ENCODE measurements at places on chromosomes 7 and 10.

DNA sequence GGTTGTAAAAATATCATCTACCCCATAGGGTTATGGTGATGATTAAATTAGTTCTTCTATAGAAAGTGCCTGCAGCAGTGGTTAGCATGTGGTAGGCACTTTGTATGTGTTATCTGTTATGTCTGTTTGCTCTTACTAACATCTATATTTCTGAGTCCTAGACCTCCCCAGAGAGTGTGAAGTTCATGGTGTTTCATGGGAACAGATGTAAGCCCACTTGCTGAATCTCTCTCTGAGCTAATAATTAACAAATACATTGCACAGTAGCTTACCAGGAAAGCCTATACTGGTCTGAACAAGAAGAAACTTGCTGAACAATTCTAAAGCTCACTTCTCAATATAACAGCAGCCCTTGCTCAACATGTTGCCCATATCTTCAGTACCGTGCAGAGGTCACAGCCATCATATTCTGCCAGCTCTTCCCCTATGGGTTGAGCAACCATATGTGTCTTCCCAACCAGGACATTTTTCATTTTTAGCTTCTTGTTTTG, 100.1 kb downstream of the NPSR1 start:
- DNase-seq = no peak

DNA sequence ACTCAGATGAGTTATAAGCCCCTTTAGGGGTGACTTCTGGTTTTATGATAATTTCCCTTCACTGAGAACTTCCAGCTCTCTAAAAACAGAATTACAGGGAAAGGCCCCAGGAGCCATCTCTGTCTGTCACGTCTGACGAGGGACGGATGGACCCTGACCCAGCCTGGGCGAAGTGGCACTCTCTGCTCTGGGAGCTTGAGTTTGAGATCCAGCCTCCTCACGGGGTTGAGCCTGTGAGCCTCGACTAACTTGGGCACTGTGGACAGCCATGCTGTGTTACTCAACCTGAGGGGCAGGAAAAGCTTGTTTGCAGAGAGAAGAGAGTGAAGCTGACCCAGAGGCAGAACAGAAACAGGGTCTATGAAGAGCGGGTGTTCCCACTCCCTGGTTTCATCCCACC, 54.6 kb upstream of the MNX1 start:
- no peak for DNase-seq

GRCh38 chr10:16843252-16843870, 26.1 kb upstream of the RSU1 start:
- DNase-seq = no peak

DNA sequence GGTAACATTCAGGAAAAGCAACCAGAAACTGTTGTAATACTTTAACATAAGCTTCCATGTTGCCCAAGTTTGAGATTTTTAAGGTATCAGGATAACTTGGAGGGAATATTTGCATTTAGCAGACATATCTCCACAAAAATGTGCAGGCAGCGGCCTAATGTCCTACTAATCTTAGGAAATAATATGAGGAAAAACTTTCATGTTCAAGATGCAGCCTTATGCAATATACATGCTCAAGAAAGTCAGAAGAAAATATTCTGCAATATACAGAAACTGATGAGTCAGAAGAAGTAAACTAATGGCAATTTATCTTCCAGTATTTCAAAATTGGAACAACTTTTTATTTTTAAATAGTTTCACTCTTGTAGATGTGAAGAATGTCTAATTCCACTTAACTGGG, 463.2 kb upstream of the C7orf33 start:
- no peak for DNase-seq

DNA sequence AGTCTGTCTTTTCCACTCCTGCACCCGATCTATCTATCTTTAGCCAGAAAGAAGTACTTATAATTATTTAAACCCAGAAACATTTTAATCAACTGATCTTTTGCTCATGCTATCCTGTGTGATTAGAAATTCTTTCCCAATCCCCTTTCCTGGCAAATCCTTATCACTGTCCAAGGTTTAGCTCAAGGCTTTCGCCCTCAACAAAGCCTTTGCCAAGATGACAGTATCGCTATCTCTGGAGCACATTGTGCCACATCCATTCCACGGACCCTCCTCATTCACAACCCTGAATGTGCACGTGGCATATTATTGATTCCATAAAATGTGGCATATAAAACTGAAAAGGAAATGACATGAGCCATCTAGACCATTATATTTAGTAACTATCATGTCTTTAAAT, 71.3 kb downstream of the PTN start:
- DNase-seq = no peak

DNA sequence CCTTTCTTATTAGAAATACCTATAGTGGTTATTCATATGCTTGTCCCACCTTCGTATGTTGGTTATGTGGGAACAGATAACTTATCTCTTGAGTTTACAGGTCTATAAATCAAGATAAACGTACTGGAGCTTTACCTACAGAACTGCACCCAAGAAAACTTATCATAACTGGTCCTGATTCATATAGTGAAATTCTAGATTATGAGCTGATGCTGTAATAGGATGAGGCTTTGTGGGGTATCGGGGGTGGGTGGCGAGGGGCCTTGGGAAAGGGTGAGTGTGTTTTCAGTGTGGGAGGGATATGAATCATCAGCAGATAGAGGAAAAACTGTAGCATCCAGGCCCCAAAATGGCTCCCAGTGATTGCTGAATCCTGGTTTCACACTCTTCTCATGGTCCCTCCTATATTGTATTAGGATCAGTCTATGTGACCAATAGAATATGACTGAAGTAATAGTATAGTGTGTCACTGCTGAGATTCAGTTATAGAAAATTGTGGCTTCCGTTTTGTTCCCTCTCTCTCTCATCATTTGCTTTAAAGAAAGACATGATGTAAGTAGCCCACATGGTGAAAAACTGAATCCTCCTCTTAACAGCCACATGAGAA, 706.8 kb upstream of the LRRTM3 start:
- no peak for DNase-seq

DNA sequence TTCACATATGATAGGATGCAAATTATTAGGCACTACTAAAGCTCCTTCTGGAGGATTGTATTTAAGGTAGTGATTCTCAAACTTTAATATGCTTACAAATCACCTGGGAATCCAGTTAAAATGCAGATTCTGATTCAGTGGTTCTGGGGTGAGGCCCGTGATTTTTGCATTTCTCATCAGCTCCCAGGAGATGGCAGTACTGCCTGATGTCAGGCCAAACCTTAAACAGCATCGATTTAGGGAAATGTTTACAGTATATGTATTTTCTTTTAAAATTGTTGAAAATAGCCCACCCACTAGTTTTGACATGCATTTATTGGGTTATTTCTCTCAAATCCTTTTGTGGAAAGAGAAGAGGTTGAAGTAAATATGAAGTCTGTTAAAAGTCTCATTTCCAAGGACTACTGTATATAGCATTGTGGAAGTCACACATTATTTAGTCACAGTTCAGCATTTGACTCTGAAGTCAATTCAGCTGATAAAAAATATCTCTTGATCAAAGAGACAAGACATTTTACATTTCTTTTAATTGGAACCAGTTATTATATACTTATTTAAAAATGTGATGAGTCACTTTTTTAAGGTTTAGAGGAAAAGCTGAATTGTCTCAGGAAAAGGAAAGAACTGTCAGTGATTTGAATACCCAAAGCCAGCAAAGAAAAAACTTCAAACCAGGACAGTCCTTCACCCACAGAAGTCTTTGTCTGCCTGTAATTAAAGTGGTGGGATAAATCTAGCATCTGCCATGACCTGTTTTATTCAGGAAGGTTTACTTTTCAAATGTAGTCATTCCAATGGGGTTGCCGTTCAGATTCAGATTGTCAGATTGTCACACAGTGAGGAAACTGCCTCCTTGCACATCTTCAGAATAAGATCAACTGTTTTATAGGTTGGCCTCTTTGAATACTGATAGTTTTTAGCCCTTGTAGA, 21.1 kb upstream of the HBP1 start:
- peak; percentile 52 for DNase-seq

GRCh38 chr10:9957351-9957750, 1060.3 kb upstream of the CELF2 start:
- DNase-seq = no peak

- DNase-seq = no peak
These were observed 9.1 kb downstream of the ADCY1 start for GRCh38 chr7:45583296-45583695.

DNA sequence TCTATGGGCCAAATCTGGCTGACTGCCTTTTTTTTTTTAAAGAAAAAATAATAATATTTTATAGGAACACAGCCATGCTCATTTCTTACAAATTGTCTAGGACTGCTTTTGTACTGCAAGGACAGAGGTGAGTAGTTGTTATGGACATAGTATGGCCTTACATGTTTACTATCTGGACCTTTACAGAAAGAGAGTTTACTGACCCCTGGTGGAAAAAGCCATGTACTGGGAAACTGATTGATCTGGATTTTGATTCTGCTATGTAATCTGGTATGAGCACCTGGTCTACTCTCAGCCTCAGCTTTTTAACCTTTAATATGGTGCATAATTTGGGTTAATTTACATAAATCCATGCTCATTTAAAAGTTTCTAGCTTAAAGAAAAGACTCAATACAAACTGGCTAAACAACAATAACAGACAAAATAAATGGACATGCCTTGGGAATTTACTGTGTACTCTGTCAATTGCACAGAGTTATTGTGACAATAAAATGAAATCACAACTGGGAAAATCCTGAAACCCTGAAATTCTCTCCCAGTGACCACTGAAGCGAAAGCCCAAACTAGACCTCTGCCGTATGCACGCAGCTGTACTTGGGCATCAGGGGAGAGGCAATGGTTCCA, 260.7 kb downstream of the BMPER start:
- DNase-seq = no peak

GRCh38 chr7:100472854-100473499, 6.0 kb downstream of the TSC22D4 start:
- DNase-seq = peak; percentile 51

DNA sequence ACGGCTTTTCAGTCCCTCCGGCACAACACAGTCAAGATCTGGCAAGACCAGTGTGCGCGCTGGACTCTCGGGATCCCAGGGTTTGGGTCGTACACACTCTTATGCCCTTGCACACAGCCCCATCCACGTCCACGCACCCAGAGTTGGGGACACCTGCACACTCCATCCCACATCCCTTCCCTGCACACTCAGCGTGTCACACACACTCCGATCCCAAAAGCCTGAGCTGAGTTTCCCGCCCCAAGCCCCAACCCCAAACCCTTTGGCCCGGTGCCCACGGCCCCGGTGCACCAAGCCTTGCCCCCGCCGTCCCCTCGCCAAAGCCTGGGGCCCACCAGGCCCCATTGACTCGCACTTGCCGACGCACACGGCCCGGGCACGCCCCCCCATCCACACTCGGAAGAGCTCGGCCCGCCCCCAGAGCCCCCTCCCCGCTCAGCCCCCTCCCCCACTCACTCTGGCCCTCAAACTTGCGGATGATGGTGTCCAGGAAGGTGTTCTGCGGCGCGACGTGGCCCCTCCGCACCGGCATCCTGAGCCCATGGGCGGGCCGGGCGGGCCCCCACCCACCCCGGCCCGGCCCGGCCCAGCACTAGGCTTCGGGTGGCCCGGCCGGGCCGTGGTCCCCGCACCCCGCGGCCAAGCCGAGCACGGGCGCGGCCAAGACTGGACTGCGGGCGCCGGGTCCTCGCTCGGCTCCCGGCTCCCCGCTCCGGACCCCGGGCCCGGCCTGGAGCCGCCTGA, 567 bp downstream of the KCNH2 start:
- no peak for DNase-seq

DNA sequence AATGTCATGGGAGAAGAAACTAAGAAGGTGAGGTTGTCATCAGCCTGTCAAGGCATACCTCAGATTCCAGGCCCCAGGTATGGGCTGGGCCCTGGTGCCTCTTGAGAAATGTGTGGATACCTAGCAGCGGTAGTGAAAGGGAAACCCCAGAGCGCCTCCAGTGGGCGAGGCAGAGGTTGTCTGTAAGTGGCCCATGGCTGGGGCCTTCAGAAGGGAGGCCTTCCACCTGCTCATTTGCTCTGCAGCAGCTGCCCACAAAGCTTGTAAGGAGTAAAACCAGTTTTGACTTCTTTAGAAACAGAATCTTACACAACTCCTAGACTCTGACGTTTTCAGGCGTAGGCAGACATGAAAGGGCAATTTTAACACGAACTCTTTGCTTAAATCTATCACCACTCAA, 509.9 kb downstream of the PARD3 start:
- DNase-seq = no peak

DNA sequence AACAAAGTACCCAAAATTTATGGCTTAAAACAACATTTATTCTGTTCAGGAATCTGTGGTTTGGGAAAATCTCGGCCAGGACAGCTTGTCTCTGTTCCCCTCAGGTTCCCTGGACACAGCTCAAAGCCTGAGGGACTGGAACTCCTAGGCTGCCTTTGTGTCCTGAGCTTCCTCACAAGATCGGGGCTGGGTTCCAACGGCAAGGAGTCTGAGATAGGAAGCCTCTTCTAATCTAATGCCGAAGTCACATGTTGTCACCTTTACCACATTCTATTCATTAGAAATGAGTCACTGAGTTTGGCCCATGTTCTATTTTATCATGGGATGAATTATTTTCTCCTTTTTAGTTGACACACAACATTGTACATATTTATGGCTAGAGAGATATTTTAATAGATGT, 80.5 kb downstream of the ANKRD26 start:
- DNase-seq = no peak

GRCh38 chr7:138776166-138776833, 21.5 kb upstream of the TMEM213 start:
- DNase-seq = no peak

GRCh38 chr10:124356701-124357560, 61.8 kb downstream of the OAT start:
- DNase-seq = no peak

GRCh38 chr7:156157409-156158012, 345.2 kb upstream of the SHH start:
- DNase-seq = no peak

DNA sequence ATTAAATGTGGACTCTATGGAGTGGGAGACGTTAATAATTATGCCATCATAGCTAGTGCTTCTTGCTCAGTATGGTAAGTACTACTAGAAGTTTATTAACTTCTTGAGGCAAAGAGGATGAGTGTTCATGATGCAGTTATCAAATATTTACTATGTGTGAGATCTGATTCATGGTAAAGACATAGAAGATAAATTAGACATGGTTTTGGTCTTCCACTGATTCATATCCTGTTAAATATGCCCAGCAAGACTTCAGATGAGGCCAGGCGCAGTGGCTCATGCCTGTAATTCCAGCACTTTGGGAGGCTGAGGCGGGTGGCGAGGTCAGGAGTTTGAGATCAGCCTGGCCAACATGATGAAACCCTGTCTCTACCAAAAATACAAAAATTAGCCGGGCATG, 547.1 kb upstream of the ANKRD30A start:
- no peak for DNase-seq

DNA sequence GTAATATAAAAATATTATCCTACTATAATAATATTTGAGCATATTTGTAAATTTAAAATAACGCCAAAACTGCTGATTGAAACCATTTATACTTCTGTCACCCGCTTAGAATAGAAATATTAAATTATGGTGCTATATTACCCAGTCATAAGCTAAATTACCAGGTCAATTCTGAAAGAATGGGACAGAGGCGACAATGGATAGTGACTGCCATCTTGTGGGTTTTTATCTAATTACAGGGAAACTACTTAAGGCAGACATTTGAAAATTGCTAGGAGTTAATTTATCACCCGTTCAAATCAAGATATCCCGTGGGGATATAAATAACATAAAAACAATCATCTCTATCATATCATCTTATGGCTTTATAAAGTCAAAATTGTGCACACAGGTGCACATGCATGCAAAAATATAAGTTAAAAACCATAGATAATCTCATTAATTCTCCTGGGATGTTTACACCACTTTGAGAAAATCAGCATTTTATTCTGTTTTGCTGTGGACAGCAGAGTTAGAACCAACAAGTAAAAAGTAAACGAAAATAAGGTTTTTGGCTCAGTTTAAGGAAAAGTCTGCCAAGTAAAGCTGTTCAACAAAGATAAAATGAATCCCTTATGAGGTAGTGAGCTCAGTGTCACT, 41.3 kb upstream of the HPSE2 start:
- DNase-seq = no peak

Measured in activated naive CD4-positive, alpha-beta T cell treated with anti-CD3 and anti-CD28 coated beads for 36 hours (primary cell).